Activated CD4-positive, alpha-beta T cell treated with anti-CD3 and anti-CD28 coated beads, Interleukin-2, amount 10 ng/mL, durations not matched to agents 7 days and 5 days (primary cell): ENCODE measurements at places on chromosomes 7 and 10. TPM values are rescaled to one million over a fixed set of nuclear protein-coding genes. Genes with fewer than 3 reads are reported as not detected.
A peak's percentile ranks its signal among the peaks of the same experiment; 100 is the strongest.

Gene PMPCB
- 60.7 TPM for total RNA-seq

Gene SAMD9L
- total RNA-seq, result 145 TPM

Gene PDE6C
- not detected for total RNA-seq

DNA sequence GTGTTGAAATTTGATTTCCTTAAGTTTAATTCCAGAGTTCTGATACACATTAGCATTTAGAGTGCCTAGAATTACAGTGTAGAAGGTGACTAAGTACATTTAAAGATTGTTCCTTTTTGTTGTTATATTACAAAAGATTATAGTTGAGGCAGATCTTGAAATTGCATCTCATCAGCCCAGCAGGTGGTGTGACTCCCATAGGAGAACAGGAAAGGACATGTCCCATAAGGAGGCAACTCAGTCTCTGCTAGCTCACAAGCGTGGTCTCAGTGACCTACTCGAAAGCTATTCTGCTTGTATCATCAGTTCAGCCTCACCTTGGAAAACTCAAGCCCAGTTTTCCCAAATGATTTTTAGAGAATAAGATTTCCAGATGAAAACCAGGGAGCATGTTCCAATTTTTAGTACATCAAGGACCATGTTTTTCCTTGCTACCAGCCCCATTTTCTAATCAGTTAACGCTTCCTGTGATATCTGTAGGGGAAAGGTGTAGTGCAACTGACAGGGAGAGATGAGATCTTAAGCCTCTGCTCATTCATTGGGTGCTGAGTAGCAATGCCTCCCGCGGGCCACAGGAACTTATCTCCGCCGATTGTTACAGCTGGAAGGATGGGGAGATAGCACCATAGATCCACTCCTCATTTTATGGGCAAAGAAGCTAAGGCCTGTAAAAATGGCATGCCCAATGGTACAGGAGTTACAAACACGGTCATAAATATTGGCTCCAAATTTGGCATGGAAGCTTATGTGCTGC is 1.1 kb upstream of the GNAI1 start:
- no peak for DNase-seq
- peak overlapping the region; percentile 67 for H3K4me3 ChIP-seq
- H3K36me3 ChIP-seq, result no peaks in the 10 kb centered on the region
- H3K4me1 ChIP-seq, result peaks cover 18% of the 10 kb centered on the region

DNA sequence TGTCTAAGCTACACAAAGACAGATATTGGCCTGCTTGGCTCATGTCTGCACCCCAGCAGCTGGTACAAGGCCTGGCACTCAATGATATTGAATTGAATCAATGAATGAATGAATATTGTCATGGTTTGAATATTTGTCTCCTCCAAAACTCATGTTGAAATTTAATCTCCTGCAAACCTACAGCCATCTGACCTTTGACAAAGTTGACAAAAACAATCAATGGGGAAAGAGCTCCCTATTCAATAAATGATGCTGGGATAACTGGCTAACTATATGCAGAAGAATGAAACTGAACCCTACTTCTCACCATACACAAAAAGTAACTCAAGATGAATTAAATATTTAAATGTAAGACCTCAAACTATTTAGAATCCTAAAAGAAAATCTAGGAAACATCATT is 144.7 kb downstream of the CYP26A1 start:
- DNase-seq, result no peak
- H3K36me3 ChIP-seq, result no peaks in the 10 kb centered on the region
- no peaks in the 10 kb centered on the region for H3K4me1 ChIP-seq
- peaks cover 5% of the 10 kb centered on the region for H3K27me3 ChIP-seq
- no peak overlapping the region for H3K4me3 ChIP-seq

DNA sequence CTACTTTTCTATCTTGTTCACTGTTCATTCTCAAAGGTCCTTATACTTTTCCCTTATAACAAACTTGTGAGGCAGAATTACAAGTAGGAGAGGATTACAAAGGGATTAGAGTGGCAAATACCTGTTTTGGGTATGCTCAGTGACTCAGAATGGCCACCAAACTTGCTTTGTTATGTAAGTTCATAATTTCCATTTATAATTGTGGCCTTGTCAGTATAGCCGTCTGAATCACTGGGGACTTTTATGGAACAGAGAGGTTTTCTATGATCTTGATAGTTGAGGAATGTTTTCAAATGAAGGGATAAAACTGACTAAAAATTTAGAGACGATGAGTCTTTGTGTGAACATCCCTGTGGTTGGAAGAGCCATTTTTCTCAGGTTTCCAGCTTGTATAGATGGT is 116.2 kb downstream of the SND1 start:
- H3K4me3 ChIP-seq, result no peak overlapping the region
- peaks cover 12% of the 10 kb centered on the region for H3K36me3 ChIP-seq

- H3K27me3 ChIP-seq, result no peaks in the 10 kb centered on the region
- H3K4me1 ChIP-seq, result peaks cover 15% of the 10 kb centered on the region
- DNase-seq, result no peak
- H3K36me3 ChIP-seq, result no peaks in the 10 kb centered on the region
- peak overlapping the region; percentile 83 for H3K27ac ChIP-seq
- H3K4me3 ChIP-seq, result peak overlapping the region; percentile 55
These were observed 26.3 kb downstream of the PRKAG2 start for GRCh38 chr7:151850491-151851124.

- no peaks in the 10 kb centered on the region for H3K27me3 ChIP-seq
- H3K4me1 ChIP-seq, result peaks cover 7% of the 10 kb centered on the region
- H3K27ac ChIP-seq, result no peak overlapping the region
- no peak for DNase-seq
- H3K36me3 ChIP-seq, result no peaks in the 10 kb centered on the region
These were observed 226.5 kb downstream of the INHBA start for GRCh38 chr7:41476460-41476803.

GRCh38 chr7:11709196-11709595 is 122.8 kb downstream of the THSD7A start:
- no peak overlapping the region for H3K27ac ChIP-seq
- H3K36me3 ChIP-seq, result no peaks in the 10 kb centered on the region
- H3K4me1 ChIP-seq, result no peaks in the 10 kb centered on the region
- no peak for DNase-seq

GRCh38 chr10:110208614-110209453 is 1.4 kb downstream of the MXI1 start:
- H3K4me1 ChIP-seq, result peaks cover 51% of the 10 kb centered on the region
- H3K4me3 ChIP-seq, result peak overlapping the region; percentile 90
- no peak for DNase-seq
- peaks cover 8% of the 10 kb centered on the region for H3K36me3 ChIP-seq

- H3K27ac ChIP-seq, result no peak overlapping the region
- no peak overlapping the region for H3K4me3 ChIP-seq
- DNase-seq, result no peak
- no peaks in the 10 kb centered on the region for H3K4me1 ChIP-seq
- no peaks in the 10 kb centered on the region for H3K36me3 ChIP-seq
These were observed 39.3 kb upstream of the HMX3 start for GRCh38 chr10:123096452-123096851.

DNA sequence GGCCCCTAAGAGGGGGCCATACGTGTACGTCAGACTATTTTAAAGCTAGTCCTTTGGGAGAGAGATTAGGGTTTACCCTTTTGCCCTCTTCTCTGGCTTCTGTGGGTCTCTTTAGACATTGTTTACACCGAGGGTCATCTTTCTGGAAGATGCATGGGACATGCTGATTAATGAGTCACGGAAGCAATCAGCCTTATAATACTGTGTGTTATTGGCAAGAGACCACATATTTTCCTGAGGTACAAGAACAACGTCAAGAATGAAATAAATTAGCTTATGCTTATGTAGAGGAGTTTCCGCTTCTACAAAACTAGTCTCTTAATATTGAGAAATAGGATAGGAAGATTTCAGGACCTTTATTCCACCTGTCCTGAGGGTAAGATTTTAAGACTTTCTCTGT is 327.7 kb downstream of the BBS9 start:
- H3K27ac ChIP-seq, result no peak overlapping the region
- H3K4me1 ChIP-seq, result no peaks in the 10 kb centered on the region
- H3K4me3 ChIP-seq, result no peak overlapping the region
- no peaks in the 10 kb centered on the region for H3K27me3 ChIP-seq

DNA sequence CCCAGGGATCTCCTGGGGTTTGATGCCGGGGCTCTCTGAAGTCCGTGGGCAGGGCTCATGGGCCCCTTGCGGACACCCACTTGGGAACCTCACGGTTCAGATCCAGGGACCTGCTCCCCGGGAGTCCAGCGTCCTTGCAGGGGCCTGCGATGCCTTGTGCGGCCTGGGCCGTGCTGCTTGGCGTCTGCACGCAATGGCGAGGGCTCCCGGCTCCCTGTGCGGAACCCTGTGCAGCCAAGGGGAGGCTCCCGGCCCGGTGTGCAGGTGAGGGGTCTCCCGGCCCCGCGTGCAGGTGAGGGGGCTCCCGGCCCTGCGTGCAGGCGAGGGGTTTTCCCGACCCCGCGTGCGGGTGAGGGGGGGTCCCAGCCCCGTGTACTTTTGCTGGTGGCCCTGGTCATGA is 146.7 kb downstream of the DNAJB6 start:
- H3K36me3 ChIP-seq, result peaks cover 7% of the 10 kb centered on the region
- no peak for DNase-seq
- H3K27ac ChIP-seq, result no peak overlapping the region
- H3K27me3 ChIP-seq, result peaks cover 10% of the 10 kb centered on the region
- no peak overlapping the region for H3K4me3 ChIP-seq

DNA sequence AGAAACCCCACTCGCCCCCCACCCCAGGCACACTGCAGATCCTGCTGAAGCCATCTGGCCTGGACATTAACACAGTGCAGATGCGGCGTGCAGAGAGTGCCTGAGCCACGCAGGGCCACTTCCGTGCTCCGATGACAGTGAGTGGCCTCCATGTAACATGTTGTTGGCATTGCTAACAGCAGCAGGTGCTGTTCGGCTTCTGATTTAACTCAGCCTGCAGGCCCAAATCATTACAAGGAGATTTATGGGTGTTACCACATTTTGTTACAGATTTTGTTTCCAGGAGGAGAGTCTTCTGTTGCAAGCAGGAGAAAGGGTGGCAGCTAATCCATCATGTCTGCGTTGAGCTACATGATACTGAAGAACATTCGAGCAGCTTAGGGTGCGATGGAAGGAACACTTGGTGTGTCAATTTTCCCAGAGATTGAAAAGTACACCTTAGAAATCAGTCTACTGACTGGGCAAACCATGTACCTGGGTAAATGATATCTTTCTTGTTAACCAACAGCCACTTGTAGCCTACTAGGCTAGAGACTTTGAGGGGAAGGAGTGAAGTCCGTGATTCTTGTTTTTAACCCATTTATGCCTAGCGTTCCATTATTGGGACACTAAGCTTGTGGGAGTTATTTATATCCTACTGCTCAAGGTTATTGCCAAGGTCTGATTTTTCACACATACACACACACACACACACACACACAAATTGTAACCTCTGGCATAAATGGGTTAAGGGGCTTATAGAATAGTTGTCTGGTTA is 90.0 kb downstream of the JCAD start:
- no peak overlapping the region for H3K27ac ChIP-seq
- DNase-seq, result no peak
- no peaks in the 10 kb centered on the region for H3K4me1 ChIP-seq
- no peaks in the 10 kb centered on the region for H3K36me3 ChIP-seq

- H3K27me3 ChIP-seq, result peaks cover 3% of the 10 kb centered on the region
- H3K4me3 ChIP-seq, result no peak overlapping the region
These were observed 33.4 kb downstream of the PRPS1L1 start for GRCh38 chr7:17994079-17994850.

DNA sequence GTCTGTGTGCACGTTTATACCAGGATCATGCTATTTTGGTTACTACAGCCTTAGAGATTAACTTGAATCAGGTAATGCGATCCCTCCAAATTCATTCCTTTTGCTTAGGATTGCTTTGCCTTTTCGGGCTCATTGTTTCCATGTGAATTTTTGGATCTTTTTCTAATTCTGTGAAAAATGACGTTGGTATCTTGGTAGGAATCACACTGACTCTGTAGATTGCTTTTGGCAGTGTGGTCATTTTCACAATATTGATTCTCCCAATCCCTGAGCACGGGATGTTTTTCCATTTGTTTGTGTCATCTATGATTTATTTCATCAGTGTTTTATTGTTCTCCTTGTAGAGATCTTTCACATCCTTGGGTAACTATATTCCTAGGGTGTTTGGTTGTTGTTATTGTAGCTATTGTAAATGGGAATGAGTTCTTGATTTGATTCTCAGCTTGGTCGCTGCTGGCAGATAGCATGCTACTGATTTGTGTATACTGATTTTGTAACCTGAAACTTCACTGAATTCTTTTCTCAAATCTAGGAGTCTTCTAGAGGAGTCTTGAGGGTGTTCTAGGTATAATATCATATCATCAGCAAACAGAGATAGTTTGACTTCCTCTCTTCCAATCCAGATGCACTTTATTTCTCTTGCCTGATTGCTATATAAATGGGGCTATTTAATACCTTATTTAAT is 18.2 kb downstream of the SNX8 start:
- H3K27ac ChIP-seq, result no peak overlapping the region
- H3K4me1 ChIP-seq, result peaks cover 10% of the 10 kb centered on the region
- DNase-seq, result no peak
- no peaks in the 10 kb centered on the region for H3K36me3 ChIP-seq
- no peaks in the 10 kb centered on the region for H3K27me3 ChIP-seq

DNA sequence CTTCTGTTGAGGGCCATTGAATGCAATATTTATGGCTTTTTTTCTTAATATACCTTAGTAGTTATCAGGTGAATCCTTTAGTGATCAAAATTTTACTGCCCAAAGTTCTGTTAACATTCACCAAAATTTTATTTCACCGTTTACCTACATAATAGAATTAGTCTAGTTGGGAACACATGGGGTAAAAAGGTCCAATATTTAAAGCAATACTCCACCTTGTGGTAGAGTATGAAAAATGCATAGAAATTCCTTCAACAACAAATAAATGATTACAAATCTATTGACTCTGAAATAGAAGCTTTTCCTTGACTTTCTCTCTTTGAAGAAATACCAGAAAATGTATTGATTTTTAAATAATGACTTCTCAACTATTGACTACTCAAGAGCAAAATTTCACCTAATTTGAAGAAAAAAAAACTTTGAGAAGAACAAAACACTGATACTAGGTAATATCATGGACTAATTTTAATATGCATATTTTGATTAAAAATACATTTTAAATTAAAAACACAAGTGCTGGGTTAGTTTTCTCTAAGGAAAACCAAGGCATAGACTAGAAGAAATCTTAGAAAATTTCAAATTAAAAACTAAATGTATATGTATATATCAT is 43.3 kb downstream of the POLR1F start:
- no peaks in the 10 kb centered on the region for H3K36me3 ChIP-seq
- no peak for DNase-seq
- H3K27me3 ChIP-seq, result peaks cover 13% of the 10 kb centered on the region
- peaks cover 7% of the 10 kb centered on the region for H3K4me1 ChIP-seq
- H3K4me3 ChIP-seq, result no peak overlapping the region
